ENCODE measurements at places on chromosomes 6 and 20. TPM values are rescaled to one million over a fixed set of nuclear protein-coding genes. Genes with fewer than 3 reads are reported as not detected.
A peak's percentile ranks its signal among the peaks of the same experiment; 100 is the strongest.

DNA sequence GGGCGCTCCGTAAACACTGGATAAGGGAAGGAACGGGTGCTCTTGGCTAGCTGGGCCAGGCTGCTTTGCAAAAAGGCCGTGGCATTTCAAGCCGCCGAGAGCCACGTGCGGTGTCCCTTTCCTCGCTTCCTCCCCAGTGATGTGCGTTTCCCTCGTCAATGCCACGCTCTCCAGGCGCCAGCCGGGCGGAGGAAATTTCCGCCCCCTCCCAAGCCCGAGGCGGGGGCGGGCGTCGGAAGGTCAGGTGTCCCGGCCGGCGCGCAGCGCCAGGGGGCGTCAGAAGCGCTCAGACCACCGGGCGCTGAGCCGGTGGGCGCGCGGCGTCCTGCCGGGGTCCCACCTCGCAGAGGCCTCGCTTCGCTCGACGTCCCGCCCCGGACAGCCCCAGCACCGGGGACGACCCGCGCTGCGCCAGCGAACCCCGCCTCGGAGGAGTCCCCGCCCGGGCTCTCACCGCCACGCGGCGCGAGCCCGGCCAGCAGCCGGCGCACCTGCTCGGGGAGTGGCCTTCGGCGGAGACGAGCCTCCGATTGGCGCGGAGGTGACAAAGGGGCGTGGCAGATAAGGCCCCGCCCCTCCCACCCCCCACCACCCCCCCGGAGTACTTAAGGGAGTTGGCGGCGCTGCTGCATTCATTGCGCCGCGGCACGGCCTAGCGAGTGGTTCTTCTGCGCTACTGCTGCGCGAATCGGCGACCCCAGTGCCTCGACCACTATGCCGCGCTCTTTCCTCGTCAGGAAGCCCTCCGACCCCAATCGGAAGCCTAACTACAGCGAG lies at the start of gene SNAI1:
Gene SNAI1 (plus strand): TSS at position 635 of the 777 bp plus-strand sequence. CDS start 80 bp downstream, at position 715.
- no peak for DNase-seq

- no peak for DNase-seq
Measured at GRCh38 chr6:63817492-63818050, 182.0 kb downstream of the PHF3 start.

DNA sequence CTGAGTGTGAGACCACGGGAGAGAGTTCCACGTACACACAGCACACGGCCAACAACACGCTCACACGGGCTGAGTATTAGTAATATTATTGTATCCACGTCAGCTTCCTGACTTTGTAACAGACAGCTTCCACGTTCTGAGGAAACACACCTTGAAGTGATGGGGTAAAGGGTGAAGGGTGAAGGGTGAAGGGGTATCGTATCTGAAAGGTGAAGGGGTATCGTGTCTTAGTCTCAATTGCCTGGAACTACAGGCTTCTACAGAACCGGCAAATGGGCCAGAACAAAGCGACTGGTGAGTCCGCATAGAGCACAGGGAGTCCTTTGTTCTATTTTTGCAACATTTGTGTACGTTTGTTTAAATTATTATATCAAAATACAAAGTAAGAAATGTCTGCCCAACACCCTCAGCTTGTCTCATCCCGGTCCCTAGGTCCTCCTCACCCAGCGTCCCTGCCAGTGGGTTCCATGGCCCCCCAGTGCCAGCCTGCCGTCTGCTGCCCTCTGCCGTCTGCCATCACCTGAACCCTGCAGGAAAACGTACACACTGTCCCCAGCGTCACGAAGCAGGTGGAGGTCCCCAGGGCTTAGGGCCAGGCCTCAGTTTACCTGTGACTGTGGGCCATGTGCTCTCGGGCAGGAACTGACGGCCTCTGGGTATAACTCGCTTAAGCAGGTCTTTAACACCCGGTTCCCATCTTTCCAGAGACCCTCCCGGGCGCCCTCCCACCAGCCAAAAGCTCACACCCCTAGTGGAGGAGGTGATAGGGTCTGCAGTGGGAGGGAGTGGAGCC lies 4.4 kb upstream of the HELZ2 start:
- DNase-seq = no peak

- DNase-seq = no peak
Measured at GRCh38 chr6:148109732-148110131, 232.9 kb upstream of the SASH1 start.

- DNase-seq = no peak
Measured at GRCh38 chr6:133424359-133424758, 183.2 kb downstream of the EYA4 start.

GRCh38 chr6:127085181-127085580 lies 33.3 kb upstream of the RSPO3 start:
- DNase-seq = no peak

DNA sequence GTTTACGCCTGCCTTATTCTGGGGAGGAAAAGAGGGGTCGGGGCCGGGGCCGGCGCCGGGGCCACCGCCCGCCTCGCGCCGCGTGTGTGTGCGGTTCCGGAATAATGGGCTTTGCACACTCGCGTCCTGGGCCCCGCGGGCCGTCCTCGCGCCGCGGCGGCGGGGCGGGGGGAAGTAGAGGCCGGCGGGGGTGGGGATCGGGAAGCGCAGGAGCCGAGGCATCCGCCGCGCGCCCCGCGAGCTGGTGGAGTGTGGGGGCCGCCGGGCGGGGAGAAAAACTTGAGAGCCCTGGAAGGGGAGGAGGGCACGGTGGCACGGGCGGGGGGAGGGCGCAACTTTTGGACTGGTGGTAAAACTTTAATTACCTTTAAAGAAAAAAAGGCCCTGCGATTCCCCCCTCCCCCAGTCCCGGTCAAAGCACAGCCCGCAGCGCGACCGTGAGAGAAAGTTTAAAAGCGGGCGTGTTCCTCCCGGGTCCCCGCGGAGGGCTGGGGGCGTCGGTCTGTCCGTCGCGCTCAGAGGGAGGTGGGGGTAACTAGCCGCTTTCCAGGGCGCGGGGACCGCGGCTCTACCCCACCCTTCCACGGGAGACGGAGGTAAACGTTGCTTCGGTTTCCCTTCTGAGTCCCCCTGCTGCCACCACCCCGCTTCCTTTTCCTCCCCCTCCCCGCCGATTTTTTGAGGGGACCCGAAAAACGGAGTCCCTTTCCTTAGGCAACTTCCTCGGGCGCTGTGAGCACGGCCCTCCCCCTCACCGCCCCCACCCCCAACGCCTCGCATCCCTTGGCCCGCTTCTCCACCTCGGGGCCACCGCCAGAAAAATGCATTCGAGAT lies 1.9 kb downstream of the L3MBTL3 start:
- no peak for DNase-seq

- no peak for DNase-seq
Measured at GRCh38 chr20:54133434-54134427, 40.1 kb downstream of the CYP24A1 start.

DNA sequence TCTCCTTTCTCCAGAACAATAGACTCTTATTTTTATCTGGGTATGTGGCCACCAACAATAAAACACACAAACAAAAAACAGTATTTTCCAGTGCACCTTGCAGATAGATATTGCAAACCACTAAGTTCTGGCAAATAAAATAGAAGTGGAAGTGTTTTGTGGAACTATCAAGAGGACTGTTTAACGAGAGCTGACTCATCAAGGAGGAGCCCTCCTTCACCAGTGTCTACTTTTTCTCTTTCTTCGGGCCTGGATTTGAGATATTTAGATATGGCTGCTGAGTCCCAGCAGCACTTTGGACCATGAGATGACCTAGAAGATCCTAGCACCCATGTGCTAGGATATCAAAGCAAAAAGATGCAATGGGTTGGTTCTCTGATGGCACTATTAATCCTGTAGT lies 154.7 kb downstream of the AIG1 start:
- no peak for DNase-seq

DNA sequence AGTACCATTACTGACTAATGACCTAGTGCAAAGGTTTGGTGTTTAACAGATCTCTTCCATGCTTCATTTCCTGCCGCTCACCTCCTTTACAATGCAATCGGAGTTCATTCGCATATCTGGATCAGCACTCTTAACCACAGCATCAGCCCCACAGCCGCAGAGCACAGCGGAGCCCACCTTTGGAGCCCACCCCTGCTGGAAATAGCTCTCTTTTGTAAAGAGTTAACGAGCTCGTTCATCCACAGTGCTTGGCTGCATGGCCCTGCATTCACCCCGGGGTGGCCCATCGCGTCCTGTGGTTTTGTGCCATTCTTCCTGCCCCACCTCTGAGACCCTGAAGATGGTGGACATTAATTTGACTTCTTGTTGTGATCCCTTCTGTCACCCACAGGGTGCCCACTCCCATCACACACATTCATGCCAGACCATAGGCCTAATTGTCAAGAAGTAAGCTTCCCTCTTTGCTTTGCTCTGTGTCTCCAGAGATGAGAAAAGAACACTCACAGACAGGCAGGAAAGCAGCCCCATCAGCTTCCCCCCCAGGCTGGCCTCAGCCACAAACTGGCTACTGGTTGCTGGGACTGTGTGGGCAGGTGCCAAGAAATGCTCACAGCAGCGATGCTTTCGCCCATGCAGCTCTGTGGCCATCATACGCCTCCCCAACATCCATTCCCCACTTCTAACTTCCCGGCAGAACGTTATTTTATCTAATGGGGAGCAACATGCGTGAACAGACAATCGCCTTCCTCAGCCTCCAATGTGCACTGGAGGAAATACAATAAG lies 167.0 kb downstream of the LRFN2 start:
- DNase-seq = no peak

DNA sequence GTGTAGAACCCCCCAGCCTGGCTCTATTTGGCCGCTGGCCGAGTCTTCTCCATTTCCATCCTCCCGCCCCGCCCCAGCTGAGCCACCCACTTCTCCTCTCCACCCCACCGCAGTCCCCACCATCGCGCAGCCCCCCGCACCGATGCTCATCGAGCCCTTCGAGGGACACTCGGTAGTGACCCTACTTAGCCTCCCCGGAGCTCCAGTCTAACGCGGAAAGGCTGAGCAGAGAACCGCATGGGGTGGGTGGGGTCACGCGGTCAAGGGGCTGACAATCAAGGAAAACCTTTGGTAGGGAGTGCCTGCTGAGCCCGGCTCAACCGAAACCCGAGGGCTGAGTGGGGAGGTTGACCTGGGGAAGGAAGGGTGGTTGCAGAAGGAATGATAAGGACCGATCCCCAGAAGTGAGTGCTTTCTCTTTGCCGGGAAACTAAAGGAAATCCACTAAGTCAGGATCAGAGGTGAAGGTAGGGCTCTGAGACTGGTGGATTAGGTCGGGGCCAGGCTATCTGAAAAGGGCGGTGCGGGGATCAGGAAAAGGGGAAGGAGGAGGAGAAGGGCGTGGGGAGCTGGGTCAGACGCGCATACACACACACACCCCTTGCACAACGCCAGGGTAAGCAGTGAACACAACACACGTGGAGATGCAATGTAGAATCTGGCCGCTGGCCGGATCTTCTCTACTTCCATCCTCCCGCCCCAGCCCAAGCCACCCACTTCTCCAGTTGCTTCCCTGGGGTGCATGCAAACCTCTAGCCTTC lies 49.8 kb downstream of the CPXM1 start:
- DNase-seq = peak; percentile 80

- no peak for DNase-seq
Measured at GRCh38 chr6:113049190-113049589, 702.1 kb downstream of the RFPL4B start.

DNA sequence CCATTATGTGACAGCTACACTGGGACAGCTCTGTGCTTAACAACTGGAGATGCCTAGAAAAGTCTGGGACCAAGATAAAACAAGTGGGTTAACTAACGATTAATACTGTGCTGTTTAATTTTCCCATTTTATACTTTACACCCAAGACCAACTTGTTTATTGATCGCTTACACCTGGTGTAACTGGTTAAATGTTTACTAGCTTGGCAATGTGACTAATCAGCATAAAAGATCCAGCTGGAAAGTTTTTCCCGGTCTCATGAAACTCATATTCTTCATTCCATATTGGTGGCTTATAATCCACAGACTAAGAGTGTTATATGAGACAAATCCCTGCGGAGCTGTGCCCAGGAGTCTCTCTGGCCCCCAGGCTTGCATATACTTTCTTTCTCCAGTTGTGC lies 101.7 kb upstream of the GJE1 start:
- no peak for DNase-seq

DNA sequence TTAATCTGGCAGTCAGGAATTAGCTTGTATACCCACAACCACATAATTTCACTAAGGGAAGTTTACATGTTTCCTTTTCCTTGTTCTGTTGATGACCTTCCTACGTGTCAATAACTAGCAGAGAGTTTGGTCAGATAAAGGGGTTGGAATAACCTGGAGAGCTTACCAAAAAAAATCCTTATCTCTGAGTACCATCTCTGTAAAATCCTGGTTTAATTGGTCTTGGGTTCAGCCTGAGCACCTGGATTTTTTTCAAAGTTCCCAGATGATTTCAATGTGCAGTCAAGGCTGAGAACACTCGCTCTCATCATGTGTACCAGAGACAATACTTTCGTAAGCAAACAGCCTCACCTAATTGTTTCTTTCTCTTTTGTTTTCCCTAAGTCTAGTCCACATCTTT lies 483.8 kb upstream of the FLRT3 start:
- no peak for DNase-seq

DNA sequence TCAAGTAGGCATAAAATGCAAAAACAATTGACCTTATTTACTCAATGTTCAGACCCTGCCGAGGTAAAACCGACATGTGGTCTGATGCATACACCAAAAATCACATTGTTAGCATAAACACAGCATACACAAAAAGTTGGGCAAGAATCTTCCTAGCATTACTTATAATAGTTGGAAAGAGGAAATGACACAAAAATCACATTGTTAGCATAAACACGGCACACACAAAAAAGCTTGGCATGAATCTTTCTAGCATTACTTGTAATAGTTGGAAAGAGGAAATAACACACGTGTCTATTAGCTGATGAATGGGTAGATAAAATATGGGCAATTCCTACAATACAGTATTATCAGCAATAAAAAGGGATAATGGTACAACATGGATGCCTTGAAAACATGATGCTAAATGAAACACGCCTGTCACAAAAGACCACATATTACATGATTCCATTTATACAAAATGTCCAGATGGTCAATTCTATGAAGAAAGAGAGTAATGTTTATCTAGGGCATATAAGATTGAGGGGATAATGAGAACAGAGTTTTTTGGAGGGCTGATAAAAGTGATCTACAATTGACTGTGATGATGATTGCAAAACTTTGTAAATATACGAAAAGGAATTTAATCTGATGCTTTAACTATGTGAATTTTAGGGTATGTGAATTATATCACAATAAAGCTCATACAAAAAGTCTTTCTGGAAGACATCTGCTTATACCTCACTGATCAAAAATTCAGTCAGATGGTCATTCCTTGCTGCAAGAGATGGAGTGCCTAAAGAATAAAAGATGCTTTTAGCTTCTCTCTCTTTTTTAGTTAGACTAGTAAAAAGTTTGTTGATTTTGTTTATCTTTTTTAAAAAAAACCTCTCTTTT lies 1019.5 kb upstream of the CITED2 start:
- DNase-seq = no peak

- DNase-seq = no peak
Measured at GRCh38 chr20:47143657-47144056, 212.8 kb downstream of the ZMYND8 start.

Gene SAMD3
- total RNA-seq = 1.9 TPM

Gene PPP1R3G
- total RNA-seq = not detected

Gene BANF2
- total RNA-seq = not detected

Gene FAM120B
- total RNA-seq = 12.0 TPM

Gene FOXC1
- total RNA-seq = 0.13 TPM

Gene RAET1L
- total RNA-seq = not detected

Gene TTBK1
- total RNA-seq = 1.5 TPM

Gene PLCB4
- 14.1 TPM for total RNA-seq

Gene FAM83C
- not detected for total RNA-seq

Data from H1 (cell line).